Caco-2 (cell line): ENCODE measurements at places on chromosomes 1 and 21. TPM values are rescaled to one million over a fixed set of nuclear protein-coding genes. Genes with fewer than 3 reads are reported as not detected.
A peak's percentile ranks its signal among the peaks of the same experiment; 100 is the strongest.

Gene TLCD4
- 14.1 TPM in 2 replicates for total RNA-seq

Gene LAX1
- total RNA-seq: not detected in 2 replicates

Gene DYNLT4
- not detected in 2 replicates for total RNA-seq

Gene DENND2C
- 1.1 TPM in 2 replicates for total RNA-seq

Gene GREM2
- total RNA-seq: 0.36 and 0.51 TPM in 2 replicates

Gene TRABD2B
- 0.36 and 0.39 TPM in 2 replicates for total RNA-seq

Gene ELF3
- total RNA-seq: 116 and 126 TPM in 2 replicates

Gene ANKRD65
- total RNA-seq: 1.6 and 3.2 TPM in 2 replicates

Gene S100A16
- total RNA-seq: 220 and 243 TPM in 2 replicates

Gene GPR3
- total RNA-seq: 0.91 and 1.2 TPM in 2 replicates

- H3K27me3 ChIP-seq: no peaks in the 10 kb centered on the region
- H3K4me3 ChIP-seq: no peak overlapping the region
- no peaks in the 10 kb centered on the region for H3K4me1 ChIP-seq
Observed at GRCh38 chr1:78304761-78305160, 186.0 kb upstream of the PTGFR start.

DNA sequence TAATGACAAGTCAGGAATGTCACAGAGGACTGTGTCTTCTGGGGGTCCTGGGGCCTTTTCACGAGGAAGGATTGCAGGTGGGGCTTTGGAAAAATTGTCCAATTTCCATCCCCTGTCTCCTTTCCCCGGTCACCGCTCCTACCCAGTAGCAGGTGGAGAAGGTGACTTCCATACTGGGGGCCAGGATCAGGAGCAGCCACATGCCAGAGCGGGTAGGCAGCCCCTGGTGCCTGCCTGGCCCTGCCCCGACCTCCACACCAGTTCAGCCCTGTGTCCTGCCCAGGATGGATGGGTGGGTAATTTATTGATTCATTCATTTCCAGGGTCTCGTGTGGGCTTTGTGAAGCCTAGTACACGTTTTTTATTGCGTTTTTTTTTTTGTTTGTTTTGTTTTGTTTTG, 51.7 kb downstream of the PRKCZ start:
- no peaks in the 10 kb centered on the region for H3K27me3 ChIP-seq
- H3K4me1 ChIP-seq: no peaks in the 10 kb centered on the region
- peak overlapping the region; percentile 5 for H3K27ac ChIP-seq
- H3K36me3 ChIP-seq: peaks cover 2% of the 10 kb centered on the region; the same call in 1 of the 2 replicates
- no peak for DNase-seq

- no peaks in the 10 kb centered on the region for H3K4me1 ChIP-seq
- no peak overlapping the region for H3K4me3 ChIP-seq
- no peak overlapping the region for H3K27ac ChIP-seq
- DNase-seq: no peak
Observed at GRCh38 chr1:119884711-119885110, 11.6 kb downstream of the ADAM30 start.

DNA sequence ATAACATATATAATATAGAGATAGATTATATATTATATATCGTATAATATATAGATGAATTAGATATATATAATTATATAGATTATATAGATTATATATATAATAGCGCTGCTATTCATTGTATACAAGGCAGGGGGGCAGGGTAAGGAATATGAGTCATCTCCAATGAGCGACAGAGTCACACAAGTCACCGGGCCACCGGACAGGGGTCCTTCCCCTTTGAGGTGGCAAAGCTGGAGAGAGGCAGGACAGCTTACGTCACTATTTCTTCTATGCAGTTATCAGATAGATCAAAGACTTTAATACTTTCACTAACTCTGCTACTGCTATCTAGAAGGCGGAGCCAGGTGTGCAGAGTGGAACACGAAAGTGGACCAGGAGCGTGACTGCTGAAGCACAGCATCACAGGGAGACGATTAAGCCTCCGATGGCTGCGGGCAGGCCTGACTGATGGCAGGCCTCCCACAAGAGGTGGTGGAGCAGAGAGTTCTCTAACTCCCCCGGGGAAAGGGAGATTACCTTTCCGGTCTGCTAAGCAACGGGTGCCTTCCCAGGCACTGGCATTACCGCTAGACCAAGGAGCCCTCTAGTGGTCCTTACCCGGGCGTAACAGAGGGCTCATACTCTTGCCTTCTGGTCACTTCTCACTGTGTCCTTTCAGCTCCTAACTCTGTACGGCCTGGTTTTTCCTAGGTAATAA, 2154.7 kb downstream of the MRPL39 start:
- no peaks in the 10 kb centered on the region for H3K27me3 ChIP-seq
- H3K4me1 ChIP-seq: no peaks in the 10 kb centered on the region
- H3K36me3 ChIP-seq: no peaks in the 10 kb centered on the region
- no peak overlapping the region for H3K27ac ChIP-seq
- DNase-seq: no peak

DNA sequence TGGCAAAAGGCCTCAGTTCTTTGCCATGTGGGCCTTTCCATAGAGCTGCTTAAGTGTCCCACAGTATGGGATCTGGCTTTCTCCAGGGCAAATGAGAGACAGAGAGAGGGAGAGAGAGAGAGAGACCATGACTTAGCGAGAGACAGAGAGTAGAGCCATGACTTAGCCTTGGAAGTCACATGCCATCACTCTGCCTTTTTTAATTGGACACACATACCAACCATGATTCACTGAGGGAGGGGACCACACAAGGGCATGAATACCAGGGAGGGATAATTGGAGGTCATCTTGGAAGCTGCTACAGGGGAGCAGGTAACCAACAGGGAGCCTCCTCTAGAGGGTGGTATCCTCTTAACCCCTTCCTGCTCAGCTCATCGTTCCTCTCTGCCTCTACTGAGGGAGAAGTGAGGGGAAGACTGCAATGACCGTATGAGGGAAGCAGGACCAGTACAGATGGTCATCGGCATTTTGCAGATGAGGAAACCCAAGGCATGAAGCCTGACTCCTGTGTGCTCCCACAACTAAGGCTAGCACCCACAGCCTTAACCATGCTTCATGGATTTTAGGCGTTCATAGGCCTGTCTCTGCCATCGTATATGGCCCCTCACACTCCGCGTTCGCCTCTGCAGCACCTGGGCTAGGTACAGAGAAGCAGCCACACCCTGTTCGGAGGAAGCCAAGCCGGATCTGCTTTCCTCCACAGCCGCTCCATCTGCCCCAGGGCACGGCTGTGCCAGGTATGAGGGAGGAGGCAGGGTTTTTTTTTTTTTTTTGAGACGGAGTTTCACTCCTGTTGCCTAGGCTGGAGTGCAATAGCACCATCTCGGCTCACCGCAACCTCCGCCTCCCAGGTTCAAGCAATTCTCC, 38.6 kb downstream of the MEF2D start:
- no peak overlapping the region for H3K4me3 ChIP-seq
- no peak overlapping the region for H3K27ac ChIP-seq
- DNase-seq: no peak
- no peaks in the 10 kb centered on the region for H3K27me3 ChIP-seq

GRCh38 chr1:241215203-241215602, 141.8 kb downstream of the RGS7 start:
- H3K27ac ChIP-seq: peak overlapping the region; percentile 63
- H3K27me3 ChIP-seq: no peaks in the 10 kb centered on the region
- H3K36me3 ChIP-seq: no peaks in the 10 kb centered on the region
- DNase-seq: no peak
- H3K4me1 ChIP-seq: peaks cover 58% of the 10 kb centered on the region

DNA sequence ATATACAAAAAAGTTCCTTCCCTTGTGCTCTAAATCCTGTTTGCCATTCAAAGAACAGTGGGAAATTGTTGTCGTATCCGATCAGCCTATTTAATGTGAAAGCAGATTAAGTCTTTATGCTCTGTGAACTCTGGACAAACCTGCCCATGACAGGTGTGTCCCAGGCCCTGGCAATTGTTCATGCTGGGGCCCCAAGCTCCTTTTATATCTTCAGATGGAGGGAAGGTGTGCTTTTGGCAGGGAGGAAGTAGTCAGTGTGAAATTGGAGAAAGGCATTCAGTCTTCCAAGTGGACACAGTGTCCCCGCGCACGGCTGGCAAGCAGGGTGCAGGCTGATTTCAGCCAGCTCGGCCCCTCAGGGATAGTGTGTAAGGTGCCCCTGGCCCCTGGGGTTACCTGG, 135.1 kb upstream of the F3 start:
- H3K27me3 ChIP-seq: no peaks in the 10 kb centered on the region
- H3K27ac ChIP-seq: no peak overlapping the region
- no peaks in the 10 kb centered on the region for H3K36me3 ChIP-seq
- H3K4me3 ChIP-seq: no peak overlapping the region
- no peak for DNase-seq

DNA sequence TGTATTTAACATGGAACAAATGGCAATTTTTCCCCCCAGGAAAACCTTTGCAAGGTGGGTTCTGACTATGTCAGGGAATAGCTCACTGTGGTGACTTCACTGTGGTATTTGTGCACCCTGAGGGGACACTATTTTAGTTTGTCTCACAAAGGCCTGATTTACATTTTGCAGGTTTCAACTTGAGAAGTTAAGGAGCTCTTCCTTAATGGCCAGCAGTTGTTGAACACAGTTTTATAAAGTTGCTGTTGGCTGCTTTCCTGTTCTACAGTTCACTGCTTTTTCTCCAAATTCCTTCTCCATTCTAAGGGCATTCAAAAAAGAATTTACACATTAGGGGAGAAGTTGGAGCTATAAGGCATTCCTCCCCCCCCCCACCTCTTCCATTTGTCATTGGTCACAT, 4.6 kb downstream of the LAMC1 start:
- peaks cover 64% of the 10 kb centered on the region for H3K4me1 ChIP-seq
- no peaks in the 10 kb centered on the region for H3K36me3 ChIP-seq
- no peaks in the 10 kb centered on the region for H3K27me3 ChIP-seq

DNA sequence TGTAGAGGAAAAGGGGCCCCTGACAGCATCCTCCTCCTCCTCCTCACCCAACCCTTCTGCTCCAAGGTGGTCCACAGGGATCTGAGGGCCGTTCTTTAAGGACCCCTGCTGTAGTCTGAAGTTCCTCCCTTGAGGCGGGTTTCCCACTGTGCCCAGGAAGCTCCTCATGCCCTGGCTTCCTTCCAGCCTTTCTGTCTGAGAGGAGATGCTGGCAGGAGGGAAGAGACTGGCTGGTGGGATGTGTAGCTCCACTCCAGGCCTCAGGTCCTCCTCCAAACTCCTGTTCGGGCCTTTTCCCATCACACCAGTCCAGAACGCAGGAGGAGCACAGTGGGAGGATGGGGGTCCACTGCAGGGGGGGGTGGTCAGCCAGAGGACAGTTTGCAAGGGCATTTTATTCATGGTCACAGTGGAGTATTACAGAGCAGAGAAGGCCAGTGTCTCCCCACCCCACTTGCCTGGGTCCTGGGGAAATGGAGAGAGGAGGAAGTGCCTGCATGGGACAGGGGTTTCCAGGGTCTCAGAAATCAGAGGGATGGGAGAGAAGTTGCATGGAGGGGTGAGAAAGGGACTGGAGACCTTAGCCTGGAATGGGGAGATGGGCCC, 7.8 kb downstream of the ETV3L start:
- H3K4me1 ChIP-seq: no peaks in the 10 kb centered on the region
- DNase-seq: no peak
- no peak overlapping the region for H3K4me3 ChIP-seq

DNA sequence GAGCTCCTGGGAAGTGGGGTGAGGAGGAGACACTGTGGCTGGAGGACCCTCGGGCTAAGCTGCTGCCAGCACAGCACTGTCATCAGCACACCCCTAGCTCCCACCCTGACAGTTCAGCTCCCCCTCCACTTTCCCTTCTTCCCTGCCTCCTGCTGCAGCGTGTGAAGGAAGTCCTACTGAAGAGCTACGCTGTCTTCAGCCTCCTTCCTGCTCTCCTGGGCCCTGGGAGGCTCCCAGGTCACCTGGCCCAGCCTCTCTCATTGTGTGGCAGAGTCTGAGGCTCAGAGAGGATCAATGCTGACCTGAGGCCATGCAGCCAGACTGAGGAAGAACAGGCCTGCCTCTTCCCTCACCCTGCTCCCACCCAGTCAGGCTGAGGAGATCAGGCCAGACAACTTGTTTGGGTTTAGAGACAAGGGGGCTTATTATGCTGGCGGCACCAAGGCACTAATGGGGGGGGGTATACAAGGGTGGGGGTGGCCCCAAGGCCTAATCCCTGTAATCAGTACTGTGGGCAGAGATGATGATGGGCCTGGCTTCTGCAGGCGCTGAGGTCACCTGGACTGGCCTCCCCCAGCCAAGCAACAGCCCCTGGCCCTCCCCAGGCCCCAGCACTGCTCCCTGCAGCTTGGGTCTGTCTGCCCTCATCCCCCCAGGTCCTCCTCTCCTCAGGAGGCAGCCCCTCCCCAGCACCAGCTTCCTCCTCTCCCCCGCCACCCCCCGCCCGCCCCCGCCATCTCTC, 9.1 kb downstream of the NES start:
- H3K27ac ChIP-seq: peak overlapping the region; percentile 53
- H3K27me3 ChIP-seq: no peaks in the 10 kb centered on the region
- no peaks in the 10 kb centered on the region for H3K36me3 ChIP-seq
- no peak overlapping the region for H3K4me3 ChIP-seq
- DNase-seq: no peak

DNA sequence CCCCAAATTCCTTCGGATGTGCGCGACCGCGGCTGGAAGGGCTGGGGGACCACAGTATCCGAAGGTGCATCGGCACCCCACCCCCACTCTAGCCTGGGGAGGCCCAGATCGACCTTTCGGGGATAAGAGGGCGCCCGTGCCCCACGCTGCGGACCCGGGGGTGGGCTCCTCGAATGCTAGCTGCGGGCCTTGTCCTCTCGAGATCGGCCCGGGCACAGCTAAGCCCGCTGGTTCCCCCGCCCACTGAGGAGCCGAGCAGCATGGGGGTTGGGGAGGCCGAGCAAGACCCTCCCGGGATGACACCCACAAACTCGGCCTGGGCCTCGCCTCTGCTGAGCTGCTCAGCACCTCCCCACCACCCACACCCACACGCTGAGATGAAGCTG, 653 bp upstream of the IFFO2 start:
- H3K27me3 ChIP-seq: no peaks in the 10 kb centered on the region
- H3K4me3 ChIP-seq: peak overlapping the region; percentile 90
- 0 out of 2 replicates have a peak, but pooled peaks cover 9% of the 10 kb centered on the region for H3K4me1 ChIP-seq
- no peak for DNase-seq

DNA sequence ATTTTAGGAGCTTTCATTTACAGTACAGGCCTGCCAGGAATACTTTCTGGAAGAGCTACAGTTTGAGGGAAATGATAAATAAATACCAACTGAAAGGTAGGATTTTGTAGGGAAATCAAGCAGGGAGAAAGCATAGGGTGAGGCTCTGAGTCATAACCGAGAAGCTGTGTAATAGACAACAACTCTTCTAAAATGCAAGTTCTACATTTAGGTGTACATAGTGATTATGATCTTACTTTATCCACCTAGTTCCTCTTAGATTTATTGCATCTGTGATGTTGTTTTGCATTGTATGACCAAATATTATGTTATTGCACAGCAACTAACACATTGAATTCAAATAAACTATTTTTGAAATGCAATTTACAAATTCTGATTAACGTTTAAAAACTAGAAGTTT, 819.3 kb downstream of the PLA2G4A start:
- no peak overlapping the region for H3K4me3 ChIP-seq
- H3K27ac ChIP-seq: no peak overlapping the region
- H3K36me3 ChIP-seq: no peaks in the 10 kb centered on the region
- no peaks in the 10 kb centered on the region for H3K4me1 ChIP-seq
- H3K27me3 ChIP-seq: no peaks in the 10 kb centered on the region

- H3K36me3 ChIP-seq: no peaks in the 10 kb centered on the region
- no peak for DNase-seq
- H3K4me3 ChIP-seq: no peak overlapping the region
- H3K27me3 ChIP-seq: no peaks in the 10 kb centered on the region
Observed at GRCh38 chr1:185497177-185497576, 180.1 kb upstream of the IVNS1ABP start.
